ENCODE measurements at places on chromosomes 6 and 20. TPM values are rescaled to one million over a fixed set of nuclear protein-coding genes. Genes with fewer than 3 reads are reported as not detected.

The TSHZ2 gene
- total RNA-seq = 17.8 TPM

The POU5F1 gene
- total RNA-seq = 3.4 TPM

GRCh38 chr20:33005908-33006775, 1.4 kb upstream of the BPIFB2 start:
- no peak for DNase-seq

DNA sequence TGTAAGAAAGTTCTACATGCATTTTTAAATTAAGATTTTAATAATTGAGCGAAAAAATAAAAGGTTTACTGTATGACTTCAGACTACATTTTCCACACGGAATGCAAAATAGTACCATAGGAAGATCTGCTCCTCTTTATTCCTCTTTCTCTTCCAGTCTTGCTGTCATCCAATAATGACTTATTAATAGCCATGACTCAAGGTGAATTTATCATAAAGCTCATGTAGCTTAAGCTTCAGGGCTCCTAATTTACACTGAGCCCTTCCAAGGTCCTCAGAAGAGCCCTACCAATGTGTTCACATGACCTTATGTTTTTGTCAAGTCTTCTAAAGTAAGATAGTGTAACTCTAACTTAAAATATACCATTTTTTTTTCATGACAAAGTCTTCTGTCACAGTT, 510.1 kb downstream of the PHF3 start:
- DNase-seq = no peak

DNA sequence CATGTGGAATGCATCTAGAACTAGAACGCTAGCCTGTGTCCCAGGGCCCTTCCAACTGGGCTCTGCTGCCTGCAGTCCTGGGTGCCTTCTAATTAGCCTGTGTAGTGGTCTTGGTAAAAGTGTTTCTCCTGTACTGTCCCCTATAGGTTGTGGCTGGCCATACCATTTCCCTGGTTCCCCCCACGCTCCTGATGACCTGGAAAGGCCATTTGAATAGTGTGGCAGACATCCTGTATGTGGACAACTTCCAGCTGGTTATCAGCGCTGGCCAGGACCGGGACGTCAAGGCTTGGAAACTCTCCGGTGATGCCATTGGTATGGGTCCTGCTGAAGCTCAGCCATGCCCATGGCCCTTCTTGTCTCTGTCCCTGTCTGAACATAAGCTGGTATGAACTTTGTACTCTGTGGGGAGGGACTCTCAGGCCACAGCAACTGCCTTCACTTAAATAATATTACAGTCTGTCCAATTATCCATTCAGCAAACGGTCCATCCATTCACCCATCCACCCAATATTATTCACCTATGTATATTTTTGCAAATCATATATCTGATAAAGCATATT, 60.7 kb downstream of the SUN5 start:
- DNase-seq = no peak

- no peak for DNase-seq
These were observed 710.1 kb upstream of the ID4 start for GRCh38 chr6:19127081-19127480.

GRCh38 chr6:142698751-142699150, 246.2 kb downstream of the HIVEP2 start:
- no peak for DNase-seq
